NCI-H226 (cell line): ENCODE measurements at places on chromosomes 7 and 10.

DNA sequence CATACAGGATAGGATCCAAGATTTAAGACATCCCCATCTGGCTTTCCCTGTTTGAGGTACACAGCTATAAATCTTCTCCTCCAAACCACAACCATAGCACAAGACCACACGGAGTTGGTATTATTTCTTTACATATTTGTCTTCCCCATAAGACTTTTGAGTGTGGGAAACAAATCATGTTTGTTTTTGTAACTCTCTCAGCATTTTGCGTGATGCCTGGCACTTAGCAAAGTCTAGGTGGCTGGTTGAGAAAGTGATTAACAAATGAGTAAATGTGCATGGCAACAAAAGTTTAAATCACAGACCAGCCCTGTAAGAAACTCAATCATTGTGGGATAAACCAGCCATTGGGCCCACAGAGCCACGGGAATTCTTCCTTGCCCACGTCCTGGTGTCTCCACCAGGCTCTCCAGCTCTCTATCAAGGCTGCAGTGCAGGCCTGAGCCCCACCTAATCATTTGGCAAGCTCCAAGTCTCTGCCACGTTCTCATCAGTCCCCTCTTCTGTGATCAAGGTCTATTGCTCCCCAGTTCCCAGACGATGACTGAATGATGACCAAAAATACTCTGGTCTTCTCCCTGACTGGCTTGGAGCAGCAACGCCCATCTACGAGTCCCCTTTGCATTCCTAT is 317.8 kb downstream of the TNS3 start:
- no peak for DNase-seq

- DNase-seq: no peak
Measured at GRCh38 chr7:97116308-97116707, 1.2 kb upstream of the SDHAF3 start.

DNA sequence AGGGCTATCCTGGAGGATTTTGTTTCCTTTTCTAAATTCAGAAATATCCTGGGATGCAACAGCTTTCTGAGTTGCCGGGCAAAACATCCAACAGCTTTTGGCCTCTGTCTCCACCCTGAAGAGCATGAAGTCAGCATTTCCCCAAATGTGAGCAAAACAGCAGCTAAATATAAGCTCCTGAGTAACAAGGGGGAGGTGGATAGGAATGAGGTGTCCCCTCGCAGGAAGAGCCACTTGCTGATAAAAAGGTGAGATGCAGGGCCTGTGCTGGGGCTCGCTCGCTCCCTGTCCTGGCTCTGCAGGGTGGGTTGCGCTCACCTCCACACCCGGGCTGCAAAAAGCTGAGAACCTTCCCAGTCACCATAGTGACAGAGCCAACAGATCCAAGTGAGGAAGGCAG is 264.3 kb downstream of the ZEB1 start:
- no peak for DNase-seq

- DNase-seq: no peak
Measured at GRCh38 chr10:43267811-43268210, 946 bp upstream of the RASGEF1A start.

GRCh38 chr10:46090258-46090812 is 44.3 kb upstream of the MSMB start:
- no peak for DNase-seq

GRCh38 chr7:98372993-98373392 is 27.9 kb downstream of the BAIAP2L1 start:
- peak; percentile 44 for DNase-seq

DNA sequence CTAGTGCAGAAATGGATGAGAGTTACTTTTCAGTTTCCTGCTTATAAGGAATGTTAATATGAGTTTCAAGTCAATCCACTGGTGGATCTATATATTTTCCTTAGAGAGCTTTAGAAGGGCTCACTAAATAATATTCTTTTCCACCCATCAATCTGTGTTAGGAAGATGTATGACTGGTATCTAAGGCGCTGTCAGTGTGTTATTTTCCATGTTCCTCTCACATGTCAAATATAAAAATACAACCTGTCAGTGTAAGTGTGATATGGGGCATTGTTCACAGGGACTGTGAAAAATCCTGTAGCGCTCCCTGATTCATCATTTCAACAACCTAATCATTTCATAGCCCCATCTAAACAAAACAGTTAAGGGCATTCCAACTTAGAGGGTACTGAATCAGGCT is 203.1 kb downstream of the TMEM26 start:
- no peak for DNase-seq

DNA sequence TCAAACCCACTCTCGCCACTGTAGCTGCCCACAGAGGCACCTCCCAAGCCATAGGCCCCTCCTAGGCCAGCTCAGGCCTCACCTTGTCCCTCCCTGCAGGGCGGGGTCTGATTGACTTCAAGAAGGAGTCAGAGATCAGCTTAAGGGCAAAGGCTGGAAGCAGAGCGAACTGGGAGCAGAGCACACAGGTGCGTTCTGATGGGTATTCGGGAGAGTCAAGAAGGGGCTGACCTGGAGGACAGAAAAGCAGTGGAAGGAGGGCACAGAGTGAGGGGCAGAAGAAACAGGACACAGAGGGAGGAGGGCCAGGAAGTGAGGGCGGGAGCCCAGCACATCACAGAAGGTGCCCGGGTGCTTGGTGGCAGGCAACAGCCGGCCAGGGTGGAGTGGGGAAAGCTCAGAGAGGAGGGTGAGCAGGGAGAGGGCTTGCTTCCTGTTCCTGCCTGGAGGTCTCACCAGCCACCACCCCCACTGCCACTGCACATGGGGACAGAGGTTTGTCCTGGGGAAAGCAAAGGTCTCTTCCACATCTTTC is at the start of gene AOC1:
Gene AOC1 (plus strand): TSS at position 147 of the 535 bp plus-strand sequence. CDS start 3,954 bp downstream, outside the sequence.
- no peak for DNase-seq

DNA sequence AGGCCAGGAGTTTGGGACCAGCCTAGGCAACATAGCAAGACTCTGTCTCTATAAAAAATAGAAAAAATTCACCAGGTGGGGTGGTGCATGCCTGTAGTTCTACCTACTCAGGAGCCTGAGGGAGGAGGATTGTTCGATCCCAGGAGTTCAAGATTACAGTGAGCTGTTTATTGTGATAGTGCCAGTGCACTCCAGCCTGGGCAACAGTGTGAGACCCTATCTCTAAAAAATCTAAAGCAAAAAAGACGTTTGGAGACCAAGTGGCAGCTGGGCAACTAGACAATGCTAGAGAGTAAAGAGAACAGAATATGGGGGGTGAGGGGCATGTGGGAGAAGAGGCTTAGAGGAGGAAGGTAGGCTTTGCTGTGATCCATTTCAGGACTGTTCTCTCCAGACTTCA is 1.4 kb downstream of the PDSS1 start:
- no peak for DNase-seq

- DNase-seq: no peak
Measured at GRCh38 chr10:82266438-82266837, 391.4 kb downstream of the NRG3 start.

DNA sequence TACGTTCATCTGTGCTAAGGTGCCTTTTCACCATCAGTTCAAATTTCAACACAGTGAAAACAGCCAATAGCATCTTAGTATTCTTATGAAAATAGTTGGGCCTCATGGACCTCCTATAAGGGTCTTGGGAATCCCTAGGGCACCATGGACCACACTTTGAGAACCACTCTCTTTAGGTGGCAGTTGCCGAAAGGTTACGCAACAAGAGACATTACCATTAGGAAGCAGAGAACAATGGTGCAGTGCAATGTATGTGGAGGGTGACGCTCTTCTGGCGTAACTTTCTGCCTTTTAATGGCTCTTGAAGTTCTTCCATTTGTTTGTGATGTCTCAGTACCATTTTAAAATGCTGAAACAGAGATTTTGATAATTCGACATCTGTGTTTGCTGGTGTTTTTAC is 131.1 kb downstream of the CNNM2 start:
- no peak for DNase-seq

DNA sequence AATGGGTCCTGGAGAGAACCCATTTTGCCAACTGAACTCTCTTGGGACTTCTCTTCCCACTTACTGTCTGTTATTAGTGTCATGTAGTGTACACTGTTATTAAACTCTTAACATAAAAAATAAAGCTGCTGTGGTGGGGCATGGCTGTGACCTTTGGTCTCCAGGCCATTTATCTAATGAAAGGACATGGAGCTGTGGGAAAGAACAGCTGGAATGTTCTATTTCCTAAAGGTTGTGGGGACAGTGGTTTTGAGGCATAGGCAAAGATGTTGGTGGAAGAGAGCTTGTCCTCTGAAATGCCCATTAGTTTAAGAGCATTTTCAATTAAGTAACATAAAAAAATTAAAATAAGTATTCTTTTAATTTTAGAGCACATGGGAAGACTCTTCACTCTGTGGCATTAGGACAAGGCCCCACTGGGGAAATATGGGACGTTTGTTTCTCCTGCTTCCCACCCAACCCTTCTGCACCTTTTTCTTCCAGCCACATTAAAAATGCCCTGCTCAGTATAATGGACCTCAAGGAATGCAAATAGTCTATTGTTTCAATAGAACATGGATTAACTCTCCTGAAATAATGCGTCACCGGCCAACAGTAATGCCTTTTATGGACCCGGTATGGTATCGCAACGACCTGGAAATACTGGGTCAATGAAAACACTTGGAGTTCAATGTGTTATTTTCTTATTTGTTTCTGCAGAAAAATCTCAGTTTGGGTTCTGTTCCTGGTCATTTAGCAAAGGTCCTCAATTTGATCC is 149.6 kb downstream of the BUB3 start:
- no peak for DNase-seq

DNA sequence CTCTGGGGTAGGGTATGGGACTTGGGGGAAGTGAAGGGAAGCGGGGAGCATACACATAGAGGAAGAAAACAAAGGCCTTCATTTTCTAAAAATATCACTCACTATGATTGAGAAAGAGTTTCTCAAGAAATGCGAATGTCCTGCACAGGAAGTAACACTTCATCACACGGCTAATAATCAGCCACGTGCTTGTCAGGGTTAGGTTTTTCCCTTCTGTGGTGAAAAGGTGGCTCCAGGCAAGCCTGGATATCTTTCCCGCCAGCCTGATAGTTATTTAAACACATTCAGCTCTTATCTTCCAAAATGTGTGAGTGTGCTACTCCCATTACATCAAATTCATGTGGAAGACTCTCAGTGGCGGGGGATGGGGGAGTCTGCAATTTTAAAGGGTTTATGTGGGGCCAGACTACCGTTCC is 166.4 kb upstream of the ADO start:
- DNase-seq: peak; percentile 76

DNA sequence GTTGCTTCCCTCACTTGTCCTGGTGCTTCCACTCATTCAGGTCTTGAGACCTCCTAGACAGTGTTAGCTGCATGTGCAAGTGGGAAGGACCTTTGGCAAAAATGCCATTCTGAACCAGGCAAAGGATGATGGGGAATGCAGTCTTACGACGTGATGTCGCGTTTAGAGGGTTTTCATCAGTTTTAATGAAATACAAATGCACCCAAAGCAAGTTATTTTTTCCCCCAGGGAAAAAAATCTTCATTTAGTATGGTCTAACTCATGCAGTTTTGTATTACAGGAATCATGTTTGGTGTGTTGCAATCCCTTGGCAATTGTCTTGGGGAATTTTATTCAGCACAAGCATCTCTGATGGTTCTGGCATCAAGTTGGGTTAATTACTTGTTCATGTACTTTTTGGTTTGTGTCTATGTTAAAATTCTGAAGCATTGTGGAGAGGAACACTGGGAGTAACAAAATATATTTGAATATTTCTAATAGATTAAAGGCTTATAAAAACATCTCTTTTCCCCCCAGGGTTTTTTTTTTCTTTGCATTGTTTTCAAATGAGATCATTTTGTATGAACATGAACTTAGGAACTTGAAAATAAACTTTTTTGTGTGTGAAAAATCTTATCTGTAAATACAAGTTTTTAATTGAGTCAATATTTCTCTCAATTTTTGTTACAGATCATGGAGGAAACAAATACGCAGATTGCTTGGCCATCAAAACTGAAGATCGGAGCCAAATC is 188.9 kb downstream of the BICC1 start:
- DNase-seq: peak; percentile 62

GRCh38 chr7:88169717-88170320 is 50.0 kb downstream of the SRI start:
- no peak for DNase-seq

- peak; percentile 98 for DNase-seq
Measured at GRCh38 chr10:97584060-97584797, at the start of gene HOGA1. HOGA1 (plus strand) TSS chr10:97584389; CDS start chr10:97584704, 315 bp downstream.

DNA sequence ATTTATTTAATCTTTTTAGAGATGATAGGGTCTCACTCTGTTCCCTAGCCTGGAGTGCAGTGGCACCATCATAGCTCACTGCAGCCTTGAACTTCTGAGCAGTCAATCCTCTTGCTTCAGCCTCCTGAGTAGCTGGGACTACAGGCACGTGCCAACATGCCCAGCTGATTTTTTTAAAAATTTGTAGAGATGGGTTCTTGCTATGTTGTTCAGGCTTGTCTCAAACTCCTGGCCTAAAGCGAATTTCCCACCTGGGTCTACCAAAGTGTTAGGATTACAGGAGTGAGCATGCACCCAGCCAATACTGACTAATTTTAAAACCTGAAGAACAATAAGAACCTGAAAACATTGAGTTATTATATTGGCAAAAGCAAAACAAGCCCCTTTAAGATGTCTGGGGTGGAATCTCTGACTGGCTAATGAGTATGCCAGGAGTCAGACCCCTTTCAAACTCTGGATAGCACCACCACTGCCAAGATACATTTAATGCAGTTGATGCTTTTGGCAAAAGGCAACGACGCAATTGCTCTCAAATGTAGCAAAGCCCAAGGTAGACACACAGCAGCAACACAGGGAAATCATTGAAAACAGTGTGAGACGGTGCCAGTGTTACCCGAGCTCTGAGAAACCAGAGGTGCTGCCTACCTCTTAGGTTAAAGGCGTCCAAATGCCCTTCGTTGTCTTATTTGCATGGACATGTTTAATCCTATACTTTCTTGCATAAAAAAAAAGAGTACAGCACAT is 40.7 kb upstream of the TOMM7 start:
- DNase-seq: no peak

GRCh38 chr10:13117841-13118783 is 18.1 kb downstream of the OPTN start:
- no peak for DNase-seq

DNA sequence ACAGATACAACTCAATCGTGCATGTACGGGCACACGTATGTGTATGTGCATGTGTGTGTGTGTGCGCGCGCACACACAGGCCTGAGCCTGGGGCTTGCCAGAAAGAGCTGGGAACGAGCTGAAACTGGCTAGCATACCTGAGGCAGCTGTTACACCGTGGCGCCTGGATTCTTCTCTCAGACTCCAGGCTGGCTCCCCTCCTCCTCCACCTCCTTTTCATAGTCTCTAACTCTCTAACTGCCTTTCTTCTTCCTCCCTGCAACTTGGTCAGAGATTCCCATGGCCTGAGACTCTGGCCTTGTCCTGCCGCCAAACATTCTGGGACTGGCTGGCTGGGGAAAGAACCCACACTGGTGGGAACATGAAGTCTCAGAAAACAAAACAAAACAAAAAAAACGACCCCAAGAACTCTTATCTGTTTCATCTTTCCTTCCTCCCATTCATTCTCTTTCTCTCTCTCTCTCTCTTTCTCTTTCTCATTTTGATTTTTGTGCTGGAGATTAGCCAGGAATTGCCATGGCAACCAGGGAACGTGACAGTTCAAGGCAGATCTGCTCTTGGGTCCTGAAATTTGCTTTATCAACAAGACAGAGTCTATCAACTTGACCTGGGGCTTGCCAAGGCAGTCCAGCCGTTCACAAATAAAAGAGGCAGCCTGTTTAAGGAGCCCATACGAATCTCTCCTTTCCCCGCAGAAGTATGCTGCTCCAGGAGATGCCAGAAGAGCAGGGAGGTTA is 76.8 kb upstream of the SEM1 start:
- no peak for DNase-seq
